NCI-H460 (cell line): ENCODE measurements at places on chromosomes 7 and 10.

DNA sequence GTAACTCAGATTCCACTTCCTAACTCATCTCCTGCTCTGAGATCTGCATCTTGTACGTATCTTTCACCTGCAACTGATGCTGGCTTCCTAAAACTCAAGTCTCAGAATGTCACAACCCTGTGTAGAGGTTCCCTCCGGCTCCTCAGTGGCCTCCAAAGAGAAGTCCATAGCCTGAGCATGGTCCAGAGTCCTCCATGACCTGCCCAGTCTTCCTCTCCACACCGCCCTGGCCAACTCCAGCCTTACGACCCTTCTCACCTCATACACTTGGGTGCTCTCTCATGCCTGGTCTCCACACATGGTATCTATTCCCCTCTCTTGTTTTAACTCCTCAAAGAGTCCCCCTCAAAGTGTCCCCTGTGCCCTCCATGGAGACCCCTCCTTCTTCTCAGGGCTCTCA lies 41.9 kb downstream of the RAMP3 start:
- no peak for DNase-seq

DNA sequence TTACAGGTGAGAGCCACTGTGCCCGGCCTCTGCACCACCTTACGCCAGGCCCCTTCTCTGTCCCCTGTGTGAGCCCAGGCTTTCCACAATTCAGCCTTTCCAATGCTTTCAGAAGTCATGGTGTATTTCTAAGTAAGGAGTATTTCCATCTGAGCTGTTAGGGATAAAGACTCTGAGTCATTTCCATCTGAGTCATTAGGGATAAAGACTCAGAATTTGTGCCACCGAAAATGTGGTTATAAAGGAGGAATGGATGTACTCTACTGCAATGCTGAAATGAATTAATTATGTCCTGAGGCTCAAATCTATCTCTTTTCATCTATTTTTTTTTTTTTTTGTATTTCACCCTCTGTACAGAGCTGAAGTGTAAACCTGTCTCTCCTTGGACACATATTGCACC lies 84.0 kb downstream of the GATA3 start:
- no peak for DNase-seq

GRCh38 chr7:70060298-70061068 lies 462.2 kb downstream of the AUTS2 start:
- no peak for DNase-seq

DNA sequence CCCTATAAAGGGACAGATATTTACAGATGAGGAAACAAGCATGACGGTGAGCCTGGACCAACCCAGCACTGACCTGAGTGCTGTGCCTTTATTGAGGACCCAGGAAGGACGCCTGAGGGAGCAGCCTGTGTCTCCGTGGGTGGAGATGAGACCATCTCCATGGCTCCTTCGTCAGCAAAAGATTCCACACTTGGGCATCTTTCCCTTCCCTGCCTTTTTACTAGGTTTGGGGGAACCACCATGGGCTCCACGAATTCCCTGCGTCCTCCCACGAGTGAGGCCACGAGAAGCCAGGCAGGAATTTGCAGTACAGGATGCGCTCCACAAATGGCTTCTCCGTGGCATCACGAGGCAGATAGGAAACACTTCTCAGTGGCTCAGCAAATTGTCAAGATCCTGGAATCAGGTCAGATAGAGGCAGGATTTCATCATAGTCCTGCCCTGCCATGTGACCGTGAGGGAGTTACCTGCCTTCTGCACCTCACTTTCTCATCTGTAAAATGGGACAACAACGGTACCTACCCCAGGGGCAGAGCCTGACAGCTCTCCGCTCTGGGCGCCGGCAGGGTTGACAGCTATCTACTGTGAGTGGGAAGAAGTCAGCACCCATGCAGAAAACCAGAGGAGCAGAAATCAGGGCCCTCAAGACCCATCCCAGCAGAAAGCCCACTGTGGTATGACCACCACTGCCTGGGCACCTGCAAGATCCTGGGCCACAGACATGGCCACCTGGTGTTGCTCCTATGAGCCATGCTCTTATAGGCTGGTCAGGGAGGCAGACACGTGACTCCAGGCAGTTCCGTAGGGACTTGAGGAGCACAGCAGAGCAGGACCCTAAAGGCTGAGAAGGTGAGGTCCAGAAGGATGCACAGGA lies 80.1 kb downstream of the GRID1 start:
- no peak for DNase-seq

- DNase-seq = no peak
Measured at GRCh38 chr10:15232279-15232678, 63.8 kb upstream of the NMT2 start.

DNA sequence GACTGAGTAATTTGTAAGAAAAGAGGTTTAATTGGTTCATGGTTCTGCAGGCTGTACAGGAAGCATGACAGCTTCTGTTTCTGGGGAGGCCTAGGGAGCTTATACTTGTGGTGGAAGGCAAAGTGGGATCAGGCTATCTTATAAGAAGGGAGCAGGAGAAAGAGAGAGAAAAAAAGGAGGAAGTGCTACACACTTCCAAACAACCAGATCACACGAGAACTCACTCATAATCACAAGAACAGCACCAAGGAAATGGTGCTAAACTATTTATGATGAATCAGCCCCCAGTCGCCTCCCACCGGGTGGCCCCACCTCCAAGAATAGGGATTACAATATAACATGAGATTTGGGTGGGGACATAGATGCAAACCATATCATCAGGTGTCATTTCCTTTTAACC lies 89.1 kb upstream of the KCNMA1 start:
- DNase-seq = no peak

DNA sequence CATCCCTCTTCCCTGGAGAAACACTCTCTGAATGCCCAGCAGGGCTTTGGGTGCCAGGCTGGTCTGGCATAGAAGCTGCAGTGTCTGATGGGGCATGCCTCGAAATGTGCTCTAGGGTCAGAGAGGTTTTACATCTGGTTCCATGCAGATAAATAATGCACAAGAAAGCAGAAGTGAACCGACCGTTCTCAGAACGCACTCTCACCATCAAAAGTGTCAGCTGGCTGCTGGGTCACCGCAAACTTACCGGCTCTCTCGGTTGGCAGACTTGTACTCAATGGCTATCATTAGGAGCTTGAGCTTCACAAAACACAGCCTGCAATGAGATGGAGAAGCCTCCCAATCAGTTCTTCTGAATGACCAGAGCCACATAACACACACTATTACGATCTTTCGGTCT lies 610.0 kb downstream of the KCNMA1 start:
- no peak for DNase-seq

DNA sequence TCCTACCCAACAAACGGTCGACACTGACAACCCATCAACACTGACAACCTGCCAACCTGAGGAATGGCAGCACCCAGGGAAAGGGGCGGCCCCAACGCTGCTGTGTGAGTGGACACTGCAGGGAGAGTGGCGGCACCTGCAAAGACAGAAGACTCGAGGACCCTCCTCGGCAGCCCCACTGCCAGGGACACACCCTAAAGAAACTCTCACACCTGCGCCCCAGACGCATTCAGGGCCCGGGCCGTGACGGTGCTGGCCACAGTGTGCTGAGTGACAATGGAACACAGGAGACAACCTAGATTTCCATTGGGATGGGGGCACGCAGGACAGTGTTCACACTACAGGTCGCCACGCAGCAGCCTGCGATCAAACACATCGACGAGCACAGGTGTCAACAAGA lies 3.6 kb downstream of the CAMK2B start:
- DNase-seq = no peak

DNA sequence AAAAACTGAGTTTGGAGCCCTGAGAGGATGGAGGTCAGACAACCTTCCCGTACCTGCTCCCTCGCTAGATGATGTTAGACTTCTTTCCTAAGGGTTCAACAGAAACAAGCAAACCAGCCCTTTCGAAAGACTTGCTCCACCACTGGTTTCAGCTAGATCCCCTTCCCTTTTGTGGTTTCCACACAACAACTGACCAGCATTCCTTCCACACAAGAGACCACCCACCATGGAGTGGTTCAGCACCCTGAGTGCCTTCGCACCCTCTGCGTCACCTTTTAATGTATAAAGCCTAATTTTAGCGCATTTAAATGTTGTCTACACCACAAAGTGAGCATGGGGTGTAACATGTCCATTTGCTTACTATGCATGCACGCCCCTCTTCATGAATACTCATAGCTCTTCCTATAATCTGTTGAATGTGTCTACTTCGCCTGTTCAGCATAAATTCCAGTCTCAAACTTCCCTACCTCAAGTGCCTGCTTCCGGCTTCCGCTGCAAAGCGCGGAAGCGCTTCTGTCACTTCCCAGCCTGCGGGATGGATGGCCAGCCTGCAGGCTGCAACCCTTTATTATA lies 69.0 kb downstream of the TACC2 start:
- DNase-seq = no peak

DNA sequence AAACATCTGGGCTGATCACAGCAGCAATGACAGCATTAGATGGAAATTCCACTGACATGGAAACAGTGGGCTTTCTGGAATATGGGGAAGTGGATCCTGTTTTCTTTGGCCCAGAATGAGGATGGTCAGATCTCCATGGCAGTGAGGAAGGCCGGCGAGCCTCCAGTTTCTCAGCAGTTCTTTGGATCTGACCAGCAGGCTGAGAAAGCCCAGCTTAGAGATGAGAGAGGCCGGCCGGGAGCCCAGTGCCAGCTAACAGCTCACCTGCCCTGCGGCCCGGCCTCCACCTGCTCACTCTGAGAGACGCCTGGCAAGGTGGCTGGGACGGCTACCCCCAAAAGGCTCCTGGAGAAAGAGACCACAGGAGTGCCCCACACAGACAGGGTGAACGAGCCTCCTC lies 24.2 kb downstream of the GPER1 start:
- DNase-seq = no peak

GRCh38 chr7:83547526-83547925 lies 101.4 kb downstream of the SEMA3E start:
- DNase-seq = no peak

GRCh38 chr7:117269417-117269816 lies 53.4 kb downstream of the WNT2 start:
- DNase-seq = peak; percentile 22

DNA sequence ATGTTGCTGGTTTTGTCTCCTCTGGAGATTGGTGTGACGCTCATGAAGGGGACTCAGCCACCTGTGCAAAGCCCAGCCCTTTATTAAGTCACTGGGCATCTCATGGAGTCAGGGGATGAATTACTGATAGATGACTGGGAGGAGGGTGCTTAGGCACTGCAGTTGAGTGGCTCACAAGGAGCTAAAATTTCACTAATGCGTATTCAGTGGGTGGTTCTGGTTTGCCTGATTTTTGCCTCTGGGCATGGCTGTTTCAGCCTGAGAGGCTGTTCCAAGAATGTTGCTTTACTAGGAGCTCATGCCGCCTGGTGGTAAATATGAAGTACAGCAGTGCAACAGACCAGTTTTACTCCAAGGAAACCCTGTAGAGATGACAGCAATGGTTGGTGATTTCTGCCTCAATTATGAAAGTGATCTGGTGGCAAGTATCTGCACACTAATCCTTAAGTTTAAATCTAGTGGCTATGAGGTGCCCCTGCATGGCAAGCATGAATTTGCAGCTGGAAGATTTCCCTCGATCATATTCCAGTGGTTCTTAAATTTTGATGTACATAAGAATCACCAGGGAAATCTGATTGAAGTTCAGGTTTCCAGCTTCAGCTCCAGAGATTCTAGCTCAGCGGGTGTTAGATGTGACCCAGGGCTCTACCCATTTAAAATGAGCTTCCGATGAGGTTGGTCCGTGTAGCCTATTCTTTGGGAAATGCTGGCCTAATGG lies 19.9 kb downstream of the ACTA2 start:
- DNase-seq = peak; percentile 75

- no peak for DNase-seq
Measured at GRCh38 chr10:34018784-34019183, 684.3 kb upstream of the NRP1 start.

DNA sequence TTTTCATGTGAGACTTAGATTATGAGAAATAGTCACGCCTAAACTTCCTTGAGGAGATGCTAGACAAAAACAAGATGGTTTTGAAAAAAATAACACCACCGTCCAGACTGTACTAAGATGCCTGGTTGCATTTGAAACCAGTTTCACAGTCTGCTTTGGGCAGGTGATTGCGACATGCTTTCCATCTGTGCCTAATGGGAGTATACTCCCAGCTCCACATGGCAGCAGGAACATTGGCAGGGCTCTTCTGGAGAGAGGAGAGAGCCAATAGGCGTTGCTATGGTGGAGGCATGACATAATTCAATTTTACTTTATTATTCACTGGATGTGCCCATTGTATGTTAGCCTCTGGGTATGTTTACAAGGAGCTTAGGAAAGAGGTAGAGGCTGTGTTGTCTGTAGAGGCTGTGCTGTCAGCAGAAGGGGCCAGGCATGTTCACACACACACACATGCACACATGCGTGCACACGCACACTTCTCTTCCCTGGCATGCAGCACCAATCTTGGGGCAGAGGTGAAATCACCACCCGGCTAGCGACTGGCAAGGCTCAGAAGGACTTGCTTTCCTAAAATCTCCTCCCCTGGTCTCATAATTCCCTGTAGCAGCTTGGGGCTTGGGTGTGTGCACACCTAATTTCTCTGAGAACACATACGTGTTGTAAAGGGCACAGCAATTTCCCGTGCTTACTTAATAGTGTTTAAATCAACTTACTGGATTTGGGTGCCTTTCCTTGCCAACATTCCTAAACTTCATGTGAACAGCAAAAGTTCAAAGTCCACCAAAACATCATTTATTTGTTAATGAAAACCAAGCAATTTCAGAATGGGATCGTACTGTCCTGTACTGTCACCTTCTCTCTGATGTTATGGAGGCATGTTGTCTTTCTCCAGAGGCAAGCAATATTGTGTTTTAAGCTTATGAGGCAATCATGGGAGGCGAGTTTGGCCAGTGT lies 162.1 kb downstream of the TCF7L2 start:
- DNase-seq = no peak
